ENCODE measurements at places on chromosomes 12 and 14. TPM values are rescaled to one million over a fixed set of nuclear protein-coding genes. Genes with fewer than 3 reads are reported as not detected.

DNA sequence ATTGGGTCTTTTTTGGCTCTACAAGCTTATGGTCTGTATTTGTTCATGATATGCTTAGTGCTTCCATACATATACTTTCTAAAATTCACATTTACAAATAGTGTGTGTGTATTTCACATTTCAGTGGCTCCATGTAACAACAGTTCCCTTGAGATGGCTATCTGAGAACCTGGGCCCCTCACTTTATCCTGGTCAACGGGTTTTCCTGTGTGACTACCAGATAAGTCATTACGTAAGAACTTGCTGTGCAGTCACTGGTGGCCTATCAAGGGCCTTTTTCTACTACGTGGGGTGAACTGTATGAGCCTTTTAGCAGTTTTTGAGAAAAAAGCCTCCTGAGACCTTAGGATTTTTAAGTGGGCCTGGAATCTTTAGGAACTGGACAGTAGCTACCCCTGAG lies 454.1 kb downstream of the PCNX1 start:
- DNase-seq = no peak

DNA sequence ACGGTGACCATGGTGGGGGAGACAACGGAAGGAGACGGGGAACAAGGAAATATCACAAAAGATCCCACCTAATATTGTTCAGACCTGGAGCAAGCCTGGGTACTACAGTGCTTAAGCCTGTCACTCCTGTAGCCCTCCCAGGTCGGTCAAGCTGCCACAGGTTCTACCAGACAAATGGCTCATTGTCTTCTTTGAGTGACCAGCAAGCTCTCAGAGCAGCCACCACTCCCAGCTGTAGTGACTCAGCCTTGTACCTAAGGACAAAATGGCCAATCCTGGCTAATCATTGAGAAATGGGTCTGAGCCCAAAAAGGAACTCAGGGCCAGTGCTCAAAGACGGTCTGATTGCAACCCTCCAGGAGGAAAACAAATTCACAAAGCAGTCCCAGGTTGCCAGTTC lies 238.4 kb upstream of the NOS1 start:
- DNase-seq = no peak

The NEUROD4 gene
- not detected for total RNA-seq

The COL2A1 gene
- not detected for total RNA-seq

All from esophagus muscularis mucosa (tissue), 4 donors.